ENCODE measurements at places on chromosomes 6 and 20.

GRCh38 chr6:114167583-114168576, 174.9 kb downstream of the HS3ST5 start:
- no peak overlapping the region for H3K27ac ChIP-seq
- no peak for DNase-seq
- no peaks in the 10 kb centered on the region for H3K27me3 ChIP-seq
- H3K4me1 ChIP-seq: no peaks in the 10 kb centered on the region
- H3K4me3 ChIP-seq: no peak overlapping the region
- H3K36me3 ChIP-seq: no peaks in the 10 kb centered on the region

DNA sequence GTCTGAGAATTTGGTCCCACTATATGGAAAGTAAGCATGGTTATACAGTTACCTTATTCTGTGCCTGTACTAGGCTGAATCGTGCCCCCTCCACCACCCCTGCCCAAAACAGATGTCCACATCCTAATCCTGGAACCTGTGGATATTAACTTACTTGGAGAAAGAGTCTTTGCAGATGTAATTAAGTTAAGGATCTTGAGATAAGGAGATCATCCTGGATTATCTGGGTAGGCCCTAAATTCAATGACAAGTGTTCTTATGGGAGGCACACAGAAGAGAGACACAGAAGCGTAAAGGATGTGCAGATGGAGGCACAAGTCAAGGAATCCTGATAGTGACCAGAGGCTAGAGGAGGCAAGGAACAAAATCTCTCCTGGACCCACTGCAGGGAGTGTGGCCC, 116.7 kb upstream of the MAN1A1 start:
- peaks cover 41% of the 10 kb centered on the region for H3K4me1 ChIP-seq
- no peak for DNase-seq
- H3K4me3 ChIP-seq: no peak overlapping the region
- peaks cover 3% of the 10 kb centered on the region for H3K27me3 ChIP-seq

DNA sequence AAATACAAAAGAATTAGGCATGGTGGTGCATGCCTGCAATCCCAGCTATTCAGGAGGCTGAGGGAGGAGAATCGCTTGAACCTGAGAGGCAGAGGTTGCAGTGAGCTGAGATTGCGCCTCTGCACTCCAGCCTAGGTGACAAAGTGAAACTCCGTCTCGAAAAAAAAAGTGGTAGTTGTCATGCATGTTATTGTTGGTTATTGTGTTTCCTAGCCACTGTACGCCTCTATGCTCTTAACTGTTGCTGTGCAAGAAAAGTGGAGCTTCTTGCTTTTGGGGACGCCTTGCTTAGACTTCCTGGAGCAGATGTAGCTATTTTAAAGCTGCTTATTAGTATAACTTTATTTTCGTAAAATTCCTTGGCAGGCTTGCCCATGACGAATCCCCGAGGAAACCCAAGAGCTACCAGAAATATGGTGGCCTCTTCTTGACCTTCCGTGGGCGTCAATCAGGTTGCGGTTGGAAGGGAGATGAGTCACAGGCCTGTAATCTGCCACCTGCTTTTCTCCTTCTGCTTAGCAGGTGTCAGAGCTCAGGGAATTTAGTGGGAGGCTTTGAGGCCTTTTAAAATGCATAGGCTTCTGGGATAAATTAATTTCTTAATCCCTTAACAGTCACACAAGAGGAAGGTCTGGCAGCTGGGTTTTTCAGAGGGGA, 17.3 kb downstream of the GABRR2 start:
- H3K4me1 ChIP-seq: peaks cover 23% of the 10 kb centered on the region
- DNase-seq: peak; percentile 72

- no peaks in the 10 kb centered on the region for H3K36me3 ChIP-seq
- peaks cover 10% of the 10 kb centered on the region for H3K27me3 ChIP-seq
- no peak overlapping the region for H3K4me3 ChIP-seq
- DNase-seq: no peak
- H3K4me1 ChIP-seq: no peaks in the 10 kb centered on the region
Observed at GRCh38 chr6:10518557-10519407, 2.4 kb upstream of the GCNT2 start.

DNA sequence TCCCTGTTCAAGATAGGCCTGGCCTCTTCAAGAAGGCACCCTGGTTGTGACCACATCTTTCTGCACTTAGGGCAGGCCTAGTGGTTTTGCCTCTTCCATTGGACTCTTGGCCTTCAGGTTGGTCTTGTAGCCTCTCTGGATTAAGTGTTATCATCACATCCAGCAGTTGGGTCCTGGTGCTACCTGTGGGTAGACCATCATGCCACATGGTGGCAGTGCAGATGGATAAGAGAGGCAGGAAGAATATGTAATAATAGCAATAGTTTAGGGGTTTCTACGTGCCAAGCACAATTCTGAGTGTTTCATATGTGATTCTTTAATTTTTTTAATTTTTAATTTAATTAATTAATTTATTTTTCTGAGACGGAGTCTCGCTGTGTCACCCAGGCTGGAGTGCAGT, 28.5 kb upstream of the SNRPB2 start:
- no peak overlapping the region for H3K4me3 ChIP-seq
- peaks cover 2% of the 10 kb centered on the region for H3K36me3 ChIP-seq
- no peaks in the 10 kb centered on the region for H3K4me1 ChIP-seq
- DNase-seq: peak; percentile 56
- H3K27me3 ChIP-seq: peaks cover 18% of the 10 kb centered on the region

GRCh38 chr6:156809034-156809433, 31.9 kb downstream of the ARID1B start:
- peaks cover 7% of the 10 kb centered on the region for H3K36me3 ChIP-seq
- no peaks in the 10 kb centered on the region for H3K27me3 ChIP-seq
- peaks cover 36% of the 10 kb centered on the region for H3K4me1 ChIP-seq
- no peak overlapping the region for H3K4me3 ChIP-seq

- peaks cover 7% of the 10 kb centered on the region for H3K4me1 ChIP-seq
- H3K36me3 ChIP-seq: no peaks in the 10 kb centered on the region
- H3K27ac ChIP-seq: no peak overlapping the region
- no peak for DNase-seq
- no peaks in the 10 kb centered on the region for H3K27me3 ChIP-seq
Observed at GRCh38 chr6:81818901-81819361, 66.5 kb upstream of the TENT5A start.

DNA sequence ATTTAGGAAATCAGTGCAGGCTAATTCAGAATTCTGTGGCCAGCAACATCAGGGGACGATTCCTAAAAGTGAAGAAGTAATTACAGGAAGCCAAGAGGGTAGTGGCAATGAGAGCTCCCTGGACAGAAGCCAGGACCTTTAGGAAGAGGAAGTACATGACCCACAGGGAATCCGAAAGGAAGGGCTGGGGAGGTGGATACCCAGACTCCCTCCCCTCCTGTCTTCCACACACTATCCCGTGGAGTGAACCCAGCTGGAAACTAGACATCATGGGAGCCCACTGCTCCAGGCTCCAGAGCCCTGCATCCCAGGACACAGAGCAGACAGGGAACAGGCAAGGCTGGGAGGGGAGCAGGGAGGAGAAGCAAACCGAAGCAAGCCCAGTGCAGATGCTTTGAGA, 83.0 kb downstream of the SNX5 start:
- no peaks in the 10 kb centered on the region for H3K4me1 ChIP-seq
- no peak for DNase-seq
- H3K36me3 ChIP-seq: no peaks in the 10 kb centered on the region
- no peak overlapping the region for H3K27ac ChIP-seq

DNA sequence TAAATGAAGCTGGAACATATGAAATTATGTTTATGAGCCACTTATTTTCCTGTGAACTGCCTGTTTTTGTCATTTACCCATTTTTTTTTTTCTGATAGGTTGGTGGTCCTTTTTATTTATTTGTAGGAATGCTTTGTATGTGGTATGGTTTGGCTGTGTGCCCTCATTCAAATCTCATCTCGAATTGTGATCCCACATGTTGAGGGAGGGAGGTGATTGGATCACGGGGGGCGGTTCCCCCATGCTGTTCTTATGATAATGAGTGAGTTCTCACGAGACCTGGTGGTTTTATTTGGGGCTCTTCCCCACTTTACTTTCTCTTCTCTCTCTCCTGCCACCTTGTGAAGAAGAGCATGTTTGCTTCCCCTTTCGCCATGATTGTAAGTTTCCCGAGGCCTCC, 77.3 kb downstream of the CDH26 start:
- peaks cover 29% of the 10 kb centered on the region for H3K27me3 ChIP-seq
- no peaks in the 10 kb centered on the region for H3K36me3 ChIP-seq
- no peak overlapping the region for H3K4me3 ChIP-seq
- no peaks in the 10 kb centered on the region for H3K4me1 ChIP-seq
- no peak overlapping the region for H3K27ac ChIP-seq
- DNase-seq: no peak

DNA sequence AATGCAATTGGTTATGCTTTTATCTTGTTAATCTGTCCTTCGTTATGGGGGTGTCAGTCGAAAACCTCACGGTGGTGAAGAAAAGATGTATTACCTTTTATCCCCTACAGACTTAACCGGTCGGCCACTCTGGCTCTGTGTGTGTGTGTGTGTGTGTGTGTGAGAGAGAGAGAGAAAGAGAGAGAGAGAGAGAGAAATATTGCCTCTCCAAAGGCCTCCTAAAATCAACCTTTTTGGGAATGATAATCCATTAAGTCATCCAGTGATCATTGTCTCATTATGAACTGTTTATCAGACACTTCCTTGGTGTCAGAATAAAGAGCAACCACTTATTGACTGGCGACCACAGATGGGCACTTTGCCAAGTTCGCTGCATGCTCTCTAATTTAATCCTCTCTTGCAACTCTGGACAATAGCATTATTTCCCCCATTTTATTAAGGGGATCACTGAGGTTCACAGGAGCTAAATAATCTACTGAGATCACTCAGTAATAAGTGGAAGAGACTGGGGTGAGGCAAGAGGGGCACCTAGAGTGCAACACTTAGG, 30.7 kb downstream of the SLC35D3 start:
- H3K27me3 ChIP-seq: peaks cover 27% of the 10 kb centered on the region
- H3K27ac ChIP-seq: no peak overlapping the region
- H3K4me3 ChIP-seq: no peak overlapping the region
- H3K4me1 ChIP-seq: peaks cover 6% of the 10 kb centered on the region
- no peaks in the 10 kb centered on the region for H3K36me3 ChIP-seq

DNA sequence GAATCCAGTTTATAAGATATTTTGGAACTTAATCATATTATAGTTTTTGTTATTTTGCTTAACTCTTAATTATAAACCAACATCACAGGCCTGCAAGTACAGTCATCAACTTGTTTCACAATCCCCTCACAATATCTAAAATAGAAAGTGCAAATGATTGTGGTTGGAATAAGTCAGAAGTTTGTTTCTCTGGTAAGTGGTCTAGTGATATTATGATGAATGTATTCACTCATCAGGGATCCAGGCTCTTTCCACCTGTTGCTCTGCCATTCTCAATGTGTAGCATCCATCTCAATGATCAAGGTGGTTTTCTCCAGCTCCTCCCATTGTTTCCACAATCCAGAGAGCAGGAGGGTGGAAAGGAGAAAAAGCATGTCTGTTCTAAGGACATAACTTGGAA, 54.2 kb downstream of the OPN5 start:
- no peak for DNase-seq
- H3K4me3 ChIP-seq: no peak overlapping the region
- no peaks in the 10 kb centered on the region for H3K27me3 ChIP-seq
- no peak overlapping the region for H3K27ac ChIP-seq
- H3K36me3 ChIP-seq: no peaks in the 10 kb centered on the region
- no peaks in the 10 kb centered on the region for H3K4me1 ChIP-seq

GRCh38 chr6:144351379-144352127, 66.4 kb downstream of the UTRN start:
- H3K27me3 ChIP-seq: no peaks in the 10 kb centered on the region
- H3K4me3 ChIP-seq: peak overlapping the region; percentile 64

DNA sequence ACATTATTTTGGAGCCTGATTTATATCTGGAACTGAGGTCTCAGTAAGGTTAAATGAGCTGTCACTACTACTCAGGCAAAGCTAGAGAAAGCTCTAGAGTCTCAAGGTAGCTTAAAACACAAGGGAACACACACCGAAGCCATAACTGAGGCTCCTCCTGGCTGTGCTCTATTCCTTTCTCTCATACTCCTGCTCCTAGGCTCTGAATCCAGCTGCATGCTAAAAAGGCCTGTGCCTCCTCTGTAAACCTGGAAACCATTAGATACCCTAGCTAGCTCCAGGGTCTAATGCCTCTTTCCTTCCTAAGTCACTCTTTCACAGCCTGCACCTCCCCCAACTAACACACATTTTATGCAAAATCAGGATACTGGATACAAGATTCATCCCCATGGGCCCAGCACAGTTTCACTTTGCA, 17.1 kb downstream of the RIPOR2 start:
- peaks cover 79% of the 10 kb centered on the region for H3K36me3 ChIP-seq
- DNase-seq: no peak
- peak overlapping the region; percentile 85 for H3K27ac ChIP-seq
- H3K4me1 ChIP-seq: peaks cover 96% of the 10 kb centered on the region
- no peaks in the 10 kb centered on the region for H3K27me3 ChIP-seq

- H3K27me3 ChIP-seq: no peaks in the 10 kb centered on the region
- H3K4me1 ChIP-seq: no peaks in the 10 kb centered on the region
Observed at GRCh38 chr6:130981409-130981808, 81.6 kb downstream of the EPB41L2 start.

- no peaks in the 10 kb centered on the region for H3K27me3 ChIP-seq
Observed at GRCh38 chr6:140663772-140664171, 1289.3 kb upstream of the CITED2 start.

GRCh38 chr6:454148-454991, 62.8 kb downstream of the IRF4 start:
- peak overlapping the region; percentile 28 for H3K27ac ChIP-seq
- H3K36me3 ChIP-seq: peaks cover 5% of the 10 kb centered on the region
- peaks cover 14% of the 10 kb centered on the region for H3K4me1 ChIP-seq
- no peak overlapping the region for H3K4me3 ChIP-seq

- H3K27ac ChIP-seq: no peak overlapping the region
- no peaks in the 10 kb centered on the region for H3K27me3 ChIP-seq
- H3K4me1 ChIP-seq: no peaks in the 10 kb centered on the region
- no peaks in the 10 kb centered on the region for H3K36me3 ChIP-seq
- no peak for DNase-seq
- H3K4me3 ChIP-seq: no peak overlapping the region
Observed at GRCh38 chr20:61426352-61426751, 174.3 kb downstream of the CDH4 start.

GRCh38 chr6:28215425-28215824, 9.7 kb upstream of the ZSCAN9 start:
- H3K27ac ChIP-seq: no peak overlapping the region
- no peak overlapping the region for H3K4me3 ChIP-seq
- peaks cover 30% of the 10 kb centered on the region for H3K4me1 ChIP-seq
- peaks cover 2% of the 10 kb centered on the region for H3K36me3 ChIP-seq

DNA sequence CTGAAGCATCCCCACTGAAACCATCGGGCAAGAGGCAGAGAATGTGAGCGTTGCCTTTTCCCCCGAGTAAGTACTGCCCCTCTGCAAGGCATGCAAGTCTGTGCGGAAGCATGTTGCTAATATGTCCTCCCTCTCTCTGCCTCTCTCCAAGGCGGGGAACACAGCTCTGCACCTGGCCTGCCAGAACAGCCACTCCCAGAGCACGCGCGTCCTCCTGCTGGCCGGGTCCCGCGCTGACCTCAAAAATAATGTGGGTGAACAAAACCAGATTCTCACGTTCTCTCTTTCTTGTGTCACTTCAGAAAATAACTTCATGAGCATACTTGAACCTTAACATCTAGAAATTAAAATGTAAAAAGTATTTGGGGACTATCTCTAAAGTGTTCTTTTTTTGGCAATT, 26.4 kb downstream of the LYRM2 start:
- peaks cover 19% of the 10 kb centered on the region for H3K4me1 ChIP-seq
- H3K4me3 ChIP-seq: no peak overlapping the region
- no peaks in the 10 kb centered on the region for H3K36me3 ChIP-seq
- no peak for DNase-seq
- no peak overlapping the region for H3K27ac ChIP-seq

All from activated naive CD4-positive, alpha-beta T cell treated with anti-CD3 and anti-CD28 coated beads, Interleukin-2, amount 10 ng/mL, durations not matched to agents 7 days and 5 days (primary cell).